Activated T-cell treated with anti-CD3 and anti-CD28 coated beads, Interleukin-2, amount 50 U/mL, for 72 hours (primary cell): ENCODE measurements at places on chromosomes 4 and X. TPM values are rescaled to one million over a fixed set of nuclear protein-coding genes. Genes with fewer than 3 reads are reported as not detected.

GRCh38 chrX:135410861-135411627 is 10.7 kb upstream of the SMIM10L2A start:
- no peak overlapping the region for H3K4me3 ChIP-seq
- H3K4me1 ChIP-seq, result no peaks in the 10 kb centered on the region
- DNase-seq, result no peak
- H3K36me3 ChIP-seq, result peaks cover 11% of the 10 kb centered on the region
- peaks cover 31% of the 10 kb centered on the region for H3K27me3 ChIP-seq
- H3K27ac ChIP-seq, result no peak overlapping the region

The PCSK1N gene
- total RNA-seq, result 2.8 TPM

DNA sequence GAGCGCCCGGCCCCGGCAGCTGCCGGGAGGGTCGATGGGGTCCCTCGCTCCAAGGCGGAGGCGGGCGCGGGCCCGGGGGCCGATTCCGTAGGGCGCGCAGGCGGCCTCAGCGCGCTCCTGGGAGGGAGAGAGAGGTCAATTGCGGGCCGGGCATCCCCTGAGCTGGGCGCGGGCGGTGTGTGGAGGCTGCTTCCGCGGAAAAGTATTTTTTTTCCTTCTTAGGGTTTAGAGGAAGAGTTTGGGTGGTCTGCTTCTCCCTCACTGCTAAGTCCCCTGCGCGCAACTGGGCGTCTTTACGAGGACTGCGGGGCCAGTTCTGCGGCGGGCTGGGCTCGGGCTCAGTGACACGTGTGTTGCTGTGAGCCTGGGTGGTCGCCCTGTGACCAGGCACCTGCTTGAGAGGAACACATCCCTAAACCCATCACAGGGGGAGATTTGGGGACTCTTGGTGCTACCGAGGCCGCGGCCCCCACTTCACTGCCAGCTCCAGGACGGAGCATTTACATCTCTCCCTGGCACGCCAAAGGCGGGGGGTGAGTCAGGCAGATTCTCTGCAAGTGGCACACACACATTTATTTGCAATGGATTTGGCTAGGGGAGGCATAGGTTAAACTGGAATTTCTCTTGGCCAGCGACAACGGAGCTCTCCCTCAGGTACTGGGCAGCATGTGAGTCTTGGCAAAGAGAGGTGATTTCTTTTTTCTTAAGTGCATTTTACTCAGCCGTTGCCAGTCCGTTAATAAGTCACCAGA is 151.2 kb upstream of the SLC4A4 start:
- no peaks in the 10 kb centered on the region for H3K36me3 ChIP-seq
- H3K4me3 ChIP-seq, result peak overlapping the region; percentile 79

The GRSF1 gene
- total RNA-seq, result 132 TPM

- no peaks in the 10 kb centered on the region for H3K27me3 ChIP-seq
- DNase-seq, result no peak
- no peaks in the 10 kb centered on the region for H3K36me3 ChIP-seq
- H3K4me3 ChIP-seq, result no peak overlapping the region
- H3K27ac ChIP-seq, result no peak overlapping the region
These were observed 2396.7 kb downstream of the PCDH7 start for GRCh38 chr4:33116871-33117270.

The ATP7A gene
- total RNA-seq, result 9.9 TPM

- H3K4me3 ChIP-seq, result no peak overlapping the region
- H3K27me3 ChIP-seq, result no peaks in the 10 kb centered on the region
- no peak overlapping the region for H3K27ac ChIP-seq
- DNase-seq, result no peak
- H3K36me3 ChIP-seq, result no peaks in the 10 kb centered on the region
These were observed 799.6 kb upstream of the DIAPH2 start for GRCh38 chrX:95885074-95885473.

GRCh38 chr4:141348125-141348524 is 127.4 kb downstream of the ZNF330 start:
- no peak overlapping the region for H3K4me3 ChIP-seq
- no peaks in the 10 kb centered on the region for H3K36me3 ChIP-seq
- H3K27ac ChIP-seq, result no peak overlapping the region

DNA sequence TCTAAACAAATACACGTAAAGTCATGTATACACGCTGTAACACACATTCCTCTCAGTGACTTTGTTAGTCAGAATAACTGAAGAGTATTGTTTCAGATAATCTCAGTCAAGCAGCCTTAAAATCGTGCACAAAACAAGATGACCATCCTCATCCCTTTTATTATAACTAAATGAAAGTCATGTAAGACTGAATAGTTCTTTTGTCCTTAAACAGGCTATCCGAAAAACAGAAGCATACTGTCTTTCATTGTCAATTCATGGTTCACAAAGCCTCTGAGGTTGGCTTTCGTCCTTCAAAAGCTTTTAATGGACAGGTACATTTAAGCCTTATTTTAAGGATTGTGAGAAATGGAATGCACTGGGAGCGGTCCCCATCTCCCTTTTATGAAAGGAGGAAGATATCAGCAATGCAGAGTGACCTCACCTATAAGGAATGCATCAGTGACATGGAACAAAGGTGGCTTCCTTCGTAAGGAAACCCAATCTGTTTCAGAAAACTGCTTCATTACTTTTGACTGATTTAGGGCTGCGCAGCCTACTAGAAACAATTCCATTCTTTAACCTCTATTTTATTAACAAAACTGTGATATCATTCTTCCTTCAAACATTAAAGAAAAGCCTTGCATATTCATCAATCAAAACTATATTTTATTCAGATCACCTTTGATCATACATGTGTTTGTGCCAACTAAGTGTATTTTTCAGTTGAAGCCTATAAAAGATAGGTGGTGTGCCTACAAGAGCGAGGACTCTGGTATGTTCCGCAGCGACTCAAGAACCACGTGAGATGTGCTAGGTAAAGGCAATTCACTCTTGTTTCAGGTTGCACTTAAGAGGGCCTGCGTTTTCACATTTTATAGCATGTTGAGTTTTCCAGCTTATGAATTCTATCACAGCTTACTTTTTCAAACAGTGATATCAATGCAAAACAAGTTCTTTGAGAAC is 19.2 kb downstream of the SH3RF1 start:
- H3K36me3 ChIP-seq, result no peaks in the 10 kb centered on the region
- H3K27ac ChIP-seq, result no peak overlapping the region
- DNase-seq, result no peak
- peaks cover 22% of the 10 kb centered on the region for H3K27me3 ChIP-seq
- no peaks in the 10 kb centered on the region for H3K4me1 ChIP-seq

GRCh38 chr4:37908488-37909331 is 17.8 kb downstream of the TBC1D1 start:
- no peak overlapping the region for H3K4me3 ChIP-seq
- DNase-seq, result no peak
- no peaks in the 10 kb centered on the region for H3K27me3 ChIP-seq

GRCh38 chr4:123705419-123705818 is 308.8 kb downstream of the SPRY1 start:
- no peak overlapping the region for H3K27ac ChIP-seq
- no peaks in the 10 kb centered on the region for H3K4me1 ChIP-seq
- H3K36me3 ChIP-seq, result peaks cover 6% of the 10 kb centered on the region
- no peaks in the 10 kb centered on the region for H3K27me3 ChIP-seq
- H3K4me3 ChIP-seq, result no peak overlapping the region

GRCh38 chrX:19721726-19722370 is 165.6 kb downstream of the SH3KBP1 start:
- no peak overlapping the region for H3K4me3 ChIP-seq
- H3K36me3 ChIP-seq, result peaks cover 2% of the 10 kb centered on the region
- DNase-seq, result no peak
- no peaks in the 10 kb centered on the region for H3K27me3 ChIP-seq
- peaks cover 43% of the 10 kb centered on the region for H3K4me1 ChIP-seq

- peaks cover 4% of the 10 kb centered on the region for H3K36me3 ChIP-seq
- no peak overlapping the region for H3K27ac ChIP-seq
- no peaks in the 10 kb centered on the region for H3K27me3 ChIP-seq
- peaks cover 5% of the 10 kb centered on the region for H3K4me1 ChIP-seq
- no peak overlapping the region for H3K4me3 ChIP-seq
These were observed 103.1 kb downstream of the PAPSS1 start for GRCh38 chr4:107616838-107617389.

- peaks cover 18% of the 10 kb centered on the region for H3K36me3 ChIP-seq
- peaks cover 14% of the 10 kb centered on the region for H3K4me1 ChIP-seq
- no peak overlapping the region for H3K27ac ChIP-seq
- H3K27me3 ChIP-seq, result no peaks in the 10 kb centered on the region
- no peak overlapping the region for H3K4me3 ChIP-seq
These were observed 6.8 kb downstream of the AKAP17A start for GRCh38 chrX:1598021-1598875.

DNA sequence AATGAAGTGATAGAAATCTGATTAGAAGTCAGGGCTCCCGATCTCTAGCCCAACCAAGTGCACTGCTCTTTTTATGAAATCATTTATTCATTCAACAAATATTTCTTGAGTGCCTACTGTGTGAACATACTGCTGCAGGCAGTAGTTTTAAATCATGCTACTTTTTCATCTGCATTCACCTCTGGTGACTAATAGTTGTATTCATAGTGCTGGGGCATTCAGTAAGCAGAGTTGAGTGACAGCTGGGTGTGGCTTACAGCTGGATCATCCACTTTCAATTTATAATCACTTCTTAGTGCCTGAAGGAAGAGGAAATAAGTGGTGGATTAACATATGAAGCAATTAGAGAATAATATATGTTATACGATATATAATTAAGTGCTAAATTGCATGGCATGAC is 94.1 kb upstream of the HPRT1 start:
- no peaks in the 10 kb centered on the region for H3K36me3 ChIP-seq
- no peak for DNase-seq
- peaks cover 28% of the 10 kb centered on the region for H3K27me3 ChIP-seq
- H3K4me3 ChIP-seq, result no peak overlapping the region
- H3K27ac ChIP-seq, result no peak overlapping the region

- no peaks in the 10 kb centered on the region for H3K36me3 ChIP-seq
- no peak for DNase-seq
- H3K4me3 ChIP-seq, result no peak overlapping the region
- H3K27ac ChIP-seq, result no peak overlapping the region
- no peaks in the 10 kb centered on the region for H3K4me1 ChIP-seq
These were observed 148.6 kb upstream of the INTU start for GRCh38 chr4:127484117-127484516.

The BEX3 gene
- 17.3 TPM for total RNA-seq

DNA sequence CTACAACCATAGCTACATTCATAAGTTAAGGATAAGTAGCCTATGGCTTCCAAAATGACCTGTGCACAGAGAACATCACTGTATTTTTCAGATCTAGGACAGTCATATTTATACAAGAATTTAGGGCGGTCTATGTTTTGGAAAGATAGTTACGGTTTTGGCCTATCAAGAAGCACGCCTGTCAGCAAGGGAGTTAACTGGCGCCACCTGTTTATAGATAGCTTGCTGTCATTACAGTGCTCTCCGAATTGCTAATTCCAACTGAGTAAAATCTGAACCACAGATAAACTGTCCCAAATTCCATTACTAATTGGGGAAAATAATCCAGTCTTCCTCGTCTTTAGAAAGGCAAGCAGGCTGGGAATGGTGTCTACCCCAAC is 646 bp downstream of the ABCB7 start:
- H3K4me1 ChIP-seq, result peaks cover 48% of the 10 kb centered on the region
- peak; percentile 6 for DNase-seq
- no peaks in the 10 kb centered on the region for H3K27me3 ChIP-seq
- H3K4me3 ChIP-seq, result peak overlapping the region; percentile 91
- peaks cover 5% of the 10 kb centered on the region for H3K36me3 ChIP-seq

DNA sequence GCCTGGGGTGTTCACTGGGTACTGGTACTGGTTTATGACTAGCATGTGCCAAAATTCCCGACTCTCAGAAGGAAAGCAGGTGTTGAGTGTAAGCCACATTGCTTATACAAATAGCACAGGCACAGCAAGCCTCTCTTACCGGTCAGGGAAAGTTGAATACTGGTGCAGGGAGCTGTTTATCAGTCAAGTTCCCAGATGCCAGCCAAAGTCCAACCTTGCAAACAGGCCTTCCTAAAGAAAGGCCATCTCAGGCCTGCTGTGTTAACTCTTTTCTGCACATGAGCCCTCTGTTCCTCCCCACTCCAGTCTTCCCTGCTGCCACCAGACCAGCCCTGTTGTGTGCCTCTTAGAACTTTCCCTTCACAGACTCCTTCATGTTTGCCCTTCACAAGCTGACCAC is 34.2 kb downstream of the PKD2 start:
- no peak overlapping the region for H3K4me3 ChIP-seq
- no peaks in the 10 kb centered on the region for H3K27me3 ChIP-seq
- no peak overlapping the region for H3K27ac ChIP-seq
- H3K36me3 ChIP-seq, result no peaks in the 10 kb centered on the region

The TRPC3 gene
- total RNA-seq, result 0.46 TPM

DNA sequence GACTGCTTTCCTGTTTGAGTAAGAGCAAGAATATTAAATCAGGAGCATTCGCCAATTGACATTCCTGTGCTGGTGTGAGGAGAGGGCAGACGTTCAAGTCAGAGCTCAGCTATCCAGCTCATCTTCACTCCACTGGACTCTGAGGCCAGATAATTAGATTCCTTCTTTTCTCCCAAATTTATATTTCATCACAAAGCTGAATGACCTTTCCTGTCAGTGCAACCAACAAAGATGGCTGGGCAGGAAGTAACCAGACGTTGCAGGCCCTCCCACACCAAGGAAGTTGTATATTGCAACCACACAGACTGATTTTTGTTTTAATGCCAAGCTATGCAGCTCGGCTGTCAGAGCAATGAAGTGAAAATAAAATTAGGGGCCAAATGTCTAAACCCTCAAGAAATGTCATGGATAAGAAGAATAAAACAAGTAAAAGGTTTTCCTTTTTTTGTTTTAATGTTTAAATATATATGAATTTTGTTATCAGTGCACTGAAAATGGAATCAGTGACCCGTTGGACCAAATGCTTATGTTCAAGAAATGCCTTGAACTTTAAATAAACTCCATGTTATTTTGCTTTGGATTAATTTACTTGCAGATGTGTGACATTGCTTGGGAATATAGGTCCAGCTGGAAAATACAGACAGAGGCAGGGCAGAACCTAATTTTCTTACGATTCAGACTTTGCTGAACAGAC is 578.9 kb upstream of the FAT1 start:
- DNase-seq, result no peak
- H3K27me3 ChIP-seq, result no peaks in the 10 kb centered on the region
- H3K27ac ChIP-seq, result no peak overlapping the region
- H3K4me3 ChIP-seq, result no peak overlapping the region
- H3K36me3 ChIP-seq, result no peaks in the 10 kb centered on the region
- no peaks in the 10 kb centered on the region for H3K4me1 ChIP-seq

GRCh38 chrX:136742721-136743379 is 37.9 kb downstream of the ARHGEF6 start:
- H3K4me1 ChIP-seq, result peaks cover 44% of the 10 kb centered on the region
- DNase-seq, result no peak
- peak overlapping the region; percentile 46 for H3K27ac ChIP-seq
- peaks cover 16% of the 10 kb centered on the region for H3K27me3 ChIP-seq
- H3K36me3 ChIP-seq, result peaks cover 27% of the 10 kb centered on the region

The POLN gene
- total RNA-seq, result 4.6 TPM

The SSX4B gene
- total RNA-seq, result not detected

GRCh38 chr4:151473521-151474097 is 64.6 kb downstream of the FHIP1A start:
- no peaks in the 10 kb centered on the region for H3K36me3 ChIP-seq
- H3K4me1 ChIP-seq, result no peaks in the 10 kb centered on the region
- H3K27ac ChIP-seq, result no peak overlapping the region
- peaks cover 10% of the 10 kb centered on the region for H3K27me3 ChIP-seq
- DNase-seq, result no peak
